ENCODE measurements at places on chromosomes 3 and 15.
A peak's percentile ranks its signal among the peaks of the same experiment; 100 is the strongest.

DNA sequence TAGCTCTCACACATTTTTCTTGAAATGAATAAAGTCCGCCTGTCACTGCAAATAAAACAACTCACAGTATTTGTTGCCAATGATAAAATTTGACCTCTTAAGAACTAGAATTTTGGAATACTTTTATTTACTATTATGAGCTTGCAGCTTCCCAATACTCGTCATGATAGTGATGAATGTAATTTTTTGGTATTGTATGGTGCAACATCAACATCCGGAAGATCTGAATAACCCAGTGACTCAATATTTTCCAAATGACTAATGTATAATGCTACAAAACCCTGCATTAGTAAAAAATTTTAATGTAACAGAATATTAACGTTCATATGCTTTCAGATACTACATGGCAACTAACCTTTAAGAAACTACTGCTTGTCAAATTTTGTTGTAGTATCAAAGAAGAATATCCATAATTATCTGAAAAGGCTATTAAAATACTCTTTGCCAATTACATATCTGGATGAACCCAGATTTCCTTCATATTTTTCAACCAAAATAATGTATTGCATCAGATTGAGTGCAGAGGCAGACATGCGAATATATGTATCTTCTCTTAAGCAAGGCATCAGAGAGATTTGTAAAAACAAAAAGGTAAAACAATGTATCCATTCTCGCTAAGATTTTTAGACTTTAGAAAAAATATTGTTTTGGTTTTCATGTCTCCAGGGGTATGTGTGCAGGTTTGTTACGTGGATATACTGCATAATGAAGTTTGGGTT is 95.3 kb downstream of the IGF2BP2 start:
- DNase-seq = no peak

DNA sequence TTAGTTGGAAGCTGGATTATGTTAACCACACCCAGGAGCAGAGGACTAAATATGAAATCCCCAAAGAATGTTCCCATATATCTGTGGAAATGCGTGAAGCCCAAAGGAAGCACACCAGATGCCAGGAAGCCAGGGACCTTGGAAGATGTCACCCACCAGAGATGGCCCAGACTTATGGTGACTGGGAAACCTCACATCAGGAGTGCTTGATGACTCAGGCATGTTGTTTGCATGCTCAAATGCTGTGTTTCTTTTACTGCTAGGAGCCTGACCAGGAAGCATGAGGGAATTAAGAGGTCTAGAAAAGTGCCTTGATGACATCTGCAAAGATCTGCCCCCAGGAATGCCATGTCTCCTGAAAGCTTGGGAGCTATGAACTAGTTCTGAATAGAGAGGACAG is 109.0 kb upstream of the SLC2A2 start:
- no peak for DNase-seq

DNA sequence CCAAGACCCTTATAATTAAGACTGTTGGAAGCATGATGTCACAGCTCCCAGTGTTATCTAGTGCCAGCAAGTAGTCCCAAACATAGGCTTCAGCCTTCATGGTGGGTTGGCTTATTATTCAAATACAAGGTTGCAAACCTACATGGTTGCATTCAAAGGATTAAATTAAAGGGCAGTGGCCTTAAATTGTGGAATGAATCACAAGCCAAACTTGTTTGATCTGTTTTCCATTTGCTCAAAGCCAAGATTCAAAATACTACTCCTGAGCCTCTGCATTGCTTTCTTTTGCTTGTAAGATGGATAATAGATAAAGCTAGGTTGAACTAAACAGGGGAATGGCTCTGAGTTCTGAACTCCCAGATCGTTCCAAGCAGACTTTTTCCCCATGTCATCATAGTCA is 52.4 kb upstream of the GNB4 start:
- DNase-seq = no peak

- DNase-seq = no peak
Observed at GRCh38 chr15:77486542-77487468, 66.1 kb downstream of the HMG20A start.

DNA sequence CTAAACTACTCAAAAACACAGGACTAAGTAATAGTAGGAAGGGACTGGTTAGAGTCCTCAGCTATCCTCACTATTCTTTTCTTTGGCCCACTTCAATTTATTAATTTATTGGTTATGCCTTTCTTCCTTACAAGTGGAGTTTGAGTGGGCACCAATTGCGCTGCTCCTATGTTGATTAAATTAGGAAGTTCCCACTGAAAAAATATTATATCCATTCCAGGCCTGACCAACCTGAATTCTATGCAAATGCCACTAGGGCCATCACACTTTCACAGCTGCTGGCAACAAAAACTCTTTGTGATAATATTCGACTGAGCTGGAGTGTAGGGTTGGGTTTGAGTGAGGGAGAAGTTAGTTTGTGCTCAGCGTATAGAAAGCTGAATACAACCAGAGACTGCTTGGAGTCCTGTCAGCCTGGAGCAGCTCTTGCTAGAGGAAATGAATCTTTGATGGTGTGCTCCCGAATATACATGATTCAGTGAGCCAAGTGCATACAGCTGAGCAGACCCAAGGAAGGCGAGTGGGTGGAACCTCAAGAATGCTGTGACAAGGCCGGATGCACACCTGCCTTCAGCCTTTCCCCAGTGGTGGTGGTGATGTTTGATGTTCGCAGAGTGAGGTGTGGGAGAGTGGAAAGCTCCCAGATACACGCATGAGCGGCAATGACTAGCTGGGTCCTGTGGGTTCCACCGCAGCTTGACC is 1.5 kb downstream of the ARHGEF3 start:
- peak; percentile 54 for DNase-seq

DNA sequence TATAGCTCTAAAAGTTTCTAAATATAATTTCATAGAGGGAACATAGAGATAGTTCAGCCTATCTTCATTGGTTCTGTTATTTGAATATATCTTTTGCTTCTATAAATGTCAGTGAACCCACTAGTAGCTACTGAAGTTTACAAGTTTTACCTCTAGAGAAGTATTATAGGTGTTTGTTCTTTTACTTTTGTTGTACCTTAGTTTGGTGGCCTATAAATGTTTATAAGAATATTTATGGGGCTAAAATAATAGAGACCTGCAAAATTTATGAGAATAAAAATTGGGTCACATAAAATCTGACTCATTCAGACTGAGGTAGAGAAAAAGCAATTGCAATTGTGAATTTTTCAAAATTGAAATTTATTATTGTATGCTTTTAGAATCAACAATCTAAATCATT is 162.6 kb downstream of the SERPINI1 start:
- DNase-seq = no peak

DNA sequence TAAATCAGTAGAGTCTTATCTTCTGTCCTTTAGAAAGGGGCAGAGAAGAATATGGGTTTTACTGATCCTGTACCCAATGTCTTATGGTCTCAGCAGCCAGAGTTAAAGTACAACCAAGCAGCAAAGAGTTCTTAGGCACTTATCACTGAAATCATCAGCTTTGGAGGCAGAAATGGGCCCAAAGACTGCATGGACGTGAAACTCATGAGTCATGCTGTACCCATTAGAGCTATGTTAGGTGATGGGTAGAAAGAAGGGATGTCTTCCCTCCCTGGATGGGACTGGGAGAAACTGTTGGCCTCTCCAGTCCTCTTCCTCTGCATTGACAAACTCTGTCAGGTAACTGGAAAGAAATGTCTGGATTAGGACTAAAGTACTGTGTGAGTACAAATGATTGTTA is 63.4 kb downstream of the EOMES start:
- DNase-seq = no peak

- DNase-seq = no peak
Observed at GRCh38 chr15:41233367-41233771, 2.3 kb downstream of the CHP1 start.

DNA sequence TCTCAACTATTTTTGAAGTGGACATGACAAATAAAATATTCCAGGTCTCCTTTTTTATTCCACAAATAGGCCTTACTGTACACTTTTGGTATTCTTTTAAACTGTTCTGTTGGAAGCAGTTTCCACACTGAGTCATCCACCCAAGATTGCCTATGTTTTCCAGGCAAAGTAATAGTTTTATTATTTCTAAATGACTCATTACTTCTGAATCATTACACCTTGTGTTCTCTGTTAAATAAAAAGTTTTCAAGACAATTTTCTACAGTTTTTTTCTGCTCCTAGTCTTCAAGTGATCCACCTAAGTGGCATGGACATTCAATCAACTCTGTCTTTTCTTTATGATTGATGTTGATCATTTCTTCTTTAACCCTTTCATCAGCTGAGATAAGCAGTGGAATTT is 26.5 kb downstream of the PPP2R3A start:
- DNase-seq = no peak

GRCh38 chr15:57545995-57546394 is 45.7 kb upstream of the MYZAP start:
- no peak for DNase-seq

DNA sequence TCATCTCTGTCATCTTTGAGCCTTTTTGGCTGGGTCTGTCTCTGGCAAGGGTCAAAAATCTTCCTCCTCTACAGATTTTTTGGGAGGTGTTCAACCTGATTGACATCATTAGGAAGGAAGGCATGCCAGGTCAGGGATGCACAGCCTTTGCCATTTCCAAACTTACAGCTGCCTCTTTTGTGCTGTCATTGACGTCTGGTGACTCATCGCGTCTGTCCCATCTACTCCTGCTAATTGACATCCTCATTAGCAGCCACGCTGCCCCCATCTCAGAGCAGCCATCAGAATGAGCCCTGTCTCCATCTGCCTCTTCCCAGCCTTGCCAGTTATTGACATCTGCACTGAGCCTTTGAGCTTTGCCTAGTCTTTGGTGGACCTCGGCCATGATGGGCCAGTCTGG is 53.0 kb downstream of the PDIA5 start:
- DNase-seq = no peak

DNA sequence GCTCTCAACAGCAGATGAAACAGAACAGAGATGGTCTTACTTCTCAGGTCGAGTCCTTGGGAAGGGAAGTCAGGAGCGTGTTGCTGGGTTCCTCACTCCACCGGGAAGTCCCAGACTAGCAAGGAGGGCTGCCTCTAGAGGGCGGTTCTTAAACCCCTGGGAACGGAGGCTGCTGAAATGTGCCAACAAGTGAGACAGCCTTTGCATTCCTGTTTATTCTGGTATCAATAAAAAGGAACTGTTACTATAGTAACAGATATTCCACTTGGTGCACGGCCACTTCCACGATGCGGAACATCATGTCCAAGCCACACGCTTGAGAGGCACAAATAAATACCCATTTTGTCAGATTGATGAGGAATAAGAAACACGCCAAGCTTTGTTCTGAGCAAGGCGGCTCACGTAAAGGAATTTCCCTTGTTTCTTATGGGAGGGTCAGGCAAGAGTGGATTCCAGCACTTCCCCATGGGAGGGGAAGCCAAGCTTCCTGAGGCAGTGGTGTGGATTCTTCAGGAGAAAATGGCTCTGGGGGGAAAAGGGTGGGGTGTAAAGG is at the start of gene FAM107A:
FAM107A (minus strand) TSS at position 123 of the 553 bp plus-strand sequence. CDS start 7,531 bp downstream, outside the sequence.
- DNase-seq = no peak

DNA sequence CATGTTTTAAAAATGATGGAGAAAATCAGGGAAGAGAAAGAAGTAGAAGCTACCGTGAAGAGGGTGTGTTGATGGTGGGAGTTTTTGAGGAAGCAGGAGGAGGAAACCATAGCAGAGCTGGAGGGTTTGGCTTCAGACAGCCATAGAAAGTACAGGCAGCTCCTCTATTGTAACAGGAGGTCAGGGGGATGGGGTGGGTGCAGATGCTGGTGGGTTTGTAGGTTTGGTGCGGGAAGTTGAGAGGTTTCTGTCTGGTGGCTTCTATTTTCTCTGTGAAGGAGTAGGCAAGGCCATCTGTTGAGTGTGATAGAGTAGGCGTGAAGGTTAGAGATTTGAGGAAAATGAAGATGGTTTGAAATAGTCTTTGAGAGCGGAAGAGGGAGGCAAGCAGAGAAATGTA is 97.7 kb upstream of the TBC1D5 start:
- no peak for DNase-seq

DNA sequence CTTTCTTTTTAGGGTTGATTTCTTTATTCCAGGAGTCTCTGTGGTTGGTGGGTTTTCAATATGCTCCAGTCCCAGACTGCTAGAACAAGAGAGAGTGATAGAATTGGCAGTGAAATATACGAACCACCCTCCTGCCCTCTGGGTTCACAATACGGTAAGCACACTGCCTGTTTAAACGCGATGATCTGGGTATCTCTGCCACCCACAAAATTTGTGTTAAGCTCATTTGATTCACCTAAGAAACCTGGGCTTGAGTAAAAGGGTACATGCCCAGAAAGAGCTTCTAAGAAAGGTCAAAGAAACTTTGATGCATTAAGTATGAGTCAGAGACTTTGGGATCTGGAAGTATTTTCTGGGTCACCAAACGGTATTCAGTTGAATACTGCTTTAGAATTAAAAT is 29.8 kb downstream of the OXNAD1 start:
- no peak for DNase-seq

DNA sequence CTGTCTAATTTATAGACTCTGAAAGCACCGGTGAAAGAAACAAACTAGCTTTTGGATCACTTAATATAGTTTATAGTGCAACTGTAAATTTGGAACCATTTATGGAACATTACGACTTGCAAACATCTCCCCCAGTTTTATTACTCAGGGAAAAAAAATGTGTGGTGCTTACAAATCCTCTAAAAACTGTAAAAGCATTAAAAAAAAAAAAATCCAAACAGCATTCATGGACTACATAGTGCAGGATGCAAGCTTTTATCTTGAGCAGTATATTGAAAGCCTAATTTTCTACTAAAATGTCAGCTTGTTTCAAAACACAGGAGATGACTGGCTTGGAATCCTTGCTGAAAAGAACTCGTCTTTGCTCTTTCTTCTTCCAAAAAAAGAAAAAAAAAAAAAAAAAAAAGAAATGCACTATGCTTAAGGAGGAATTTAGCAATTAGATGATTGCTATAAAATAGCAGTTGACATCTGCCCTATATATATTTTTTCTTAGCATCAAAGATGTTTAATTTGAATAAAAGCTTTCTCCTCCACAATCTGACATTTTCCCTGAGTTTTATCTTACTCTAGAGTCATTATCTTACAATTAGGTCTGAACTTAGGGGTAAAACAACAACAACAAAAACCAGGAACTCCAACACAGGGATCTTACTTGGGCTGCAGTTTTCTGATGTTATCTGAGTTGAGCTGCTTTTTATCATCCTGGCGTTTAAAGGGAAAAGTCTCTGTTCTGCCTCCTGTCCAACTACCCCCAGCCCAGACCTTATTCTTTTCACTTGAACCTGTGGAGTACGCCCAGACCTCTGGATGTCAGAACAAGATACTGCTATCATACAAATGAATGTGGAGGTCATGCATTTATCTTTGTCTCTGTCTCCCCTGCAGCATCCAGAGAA is 62.6 kb upstream of the PDZRN3 start:
- DNase-seq = no peak

- DNase-seq = no peak
Observed at GRCh38 chr15:65414841-65415621, 7.7 kb downstream of the IGDCC4 start.

GRCh38 chr15:52559022-52559421 is 9.8 kb downstream of the ARPP19 start:
- no peak for DNase-seq

GRCh38 chr15:62606376-62607113 is 436.0 kb upstream of the TPM1 start:
- no peak for DNase-seq

- no peak for DNase-seq
Observed at GRCh38 chr3:119989981-119990655, 104.1 kb downstream of the GSK3B start.
